ENCODE measurements at places on chromosomes 2 and 18.

DNA sequence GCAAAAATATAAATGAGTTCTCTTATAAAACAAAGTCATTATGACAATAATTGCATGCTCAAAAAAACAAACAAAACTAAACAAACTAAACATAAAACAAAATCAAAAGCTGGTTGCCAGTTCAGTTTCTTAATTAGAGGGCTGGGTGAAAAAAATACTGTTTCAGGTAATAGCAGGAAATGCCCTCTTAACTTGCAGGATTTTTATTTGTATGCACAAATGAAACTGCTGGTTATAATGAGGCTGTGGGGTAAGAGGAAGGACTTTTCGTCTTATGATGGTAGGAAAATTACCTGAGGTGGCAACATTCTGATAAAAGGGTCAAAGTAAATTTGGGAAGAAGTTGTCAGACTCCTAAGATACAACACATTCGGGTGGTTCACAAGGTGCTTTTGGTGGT lies 21.5 kb upstream of the CDKL4 start:
- no peak for DNase-seq

- no peak for DNase-seq
Observed at GRCh38 chr2:38218591-38218991, 142.6 kb upstream of the CYP1B1 start.

DNA sequence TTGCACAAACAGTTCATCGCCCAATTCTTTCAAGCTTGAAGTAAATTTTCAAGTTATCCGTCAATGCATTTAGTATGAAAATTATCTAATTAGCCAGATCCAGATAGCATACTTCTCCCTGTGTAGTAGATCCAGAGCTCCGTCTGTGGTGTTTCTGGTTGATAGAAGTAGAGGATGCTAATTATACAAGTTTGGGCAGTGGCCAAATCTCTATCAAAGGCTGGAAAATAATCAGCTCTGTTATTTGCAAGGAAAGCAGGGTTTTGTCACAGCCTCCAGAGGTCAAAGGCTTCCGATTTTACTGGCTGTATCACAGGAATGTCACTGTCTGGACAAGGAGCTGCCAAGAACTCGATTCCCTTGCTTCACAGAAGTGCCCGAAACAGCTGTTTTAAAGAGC lies 28.6 kb downstream of the LRRC30 start:
- DNase-seq, result no peak

DNA sequence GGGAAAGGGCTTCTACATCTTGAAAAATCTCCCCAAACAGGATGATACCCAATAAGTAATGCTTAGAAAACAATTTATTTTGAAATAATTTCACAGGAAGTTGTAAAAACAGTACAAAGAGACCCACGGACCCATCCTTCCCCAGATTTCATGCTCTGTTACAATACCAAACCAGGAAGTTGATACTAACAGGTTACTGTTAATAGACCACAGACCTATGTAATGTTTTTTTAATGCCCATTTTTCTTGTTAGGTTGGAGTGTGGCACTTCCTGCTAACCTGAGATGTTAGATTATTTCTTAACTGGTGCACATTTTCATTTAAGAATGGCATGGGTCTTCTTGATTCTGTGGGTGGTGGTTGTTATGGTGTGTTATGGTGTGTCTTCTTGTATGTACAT lies 21.4 kb upstream of the MGAT5 start:
- DNase-seq, result no peak

DNA sequence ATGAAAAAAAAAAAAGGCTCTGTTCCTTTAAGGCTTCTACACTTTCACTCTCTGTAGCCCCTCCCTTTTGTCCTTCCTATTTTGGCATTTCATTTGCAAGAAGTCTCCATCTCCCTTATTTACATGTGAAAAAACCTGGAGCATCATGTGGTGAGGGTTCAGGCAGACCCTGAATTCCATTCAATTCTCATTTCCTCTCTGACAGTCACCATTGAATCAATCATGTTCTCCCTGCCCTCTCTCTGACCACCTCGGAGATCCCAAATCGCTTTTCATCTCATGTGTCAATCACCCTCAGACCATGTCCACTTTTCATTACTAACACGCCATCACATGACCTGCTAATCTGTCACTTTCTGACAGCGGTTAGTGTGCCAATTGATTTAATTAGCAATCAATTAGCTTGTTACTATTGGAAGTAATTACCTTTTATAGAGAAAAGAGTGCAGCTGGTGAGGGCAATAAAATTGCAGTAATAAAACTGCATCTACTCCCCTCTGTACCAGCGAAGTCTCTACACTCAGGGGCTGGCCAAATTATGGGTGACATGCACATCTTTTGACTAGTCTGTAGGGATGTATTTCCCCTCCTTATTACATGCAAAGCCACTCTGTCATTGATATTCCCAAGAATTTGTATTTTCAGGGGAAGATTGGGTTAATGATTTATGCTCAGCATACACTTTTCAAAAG lies 317.4 kb downstream of the EN1 start:
- no peak for DNase-seq

DNA sequence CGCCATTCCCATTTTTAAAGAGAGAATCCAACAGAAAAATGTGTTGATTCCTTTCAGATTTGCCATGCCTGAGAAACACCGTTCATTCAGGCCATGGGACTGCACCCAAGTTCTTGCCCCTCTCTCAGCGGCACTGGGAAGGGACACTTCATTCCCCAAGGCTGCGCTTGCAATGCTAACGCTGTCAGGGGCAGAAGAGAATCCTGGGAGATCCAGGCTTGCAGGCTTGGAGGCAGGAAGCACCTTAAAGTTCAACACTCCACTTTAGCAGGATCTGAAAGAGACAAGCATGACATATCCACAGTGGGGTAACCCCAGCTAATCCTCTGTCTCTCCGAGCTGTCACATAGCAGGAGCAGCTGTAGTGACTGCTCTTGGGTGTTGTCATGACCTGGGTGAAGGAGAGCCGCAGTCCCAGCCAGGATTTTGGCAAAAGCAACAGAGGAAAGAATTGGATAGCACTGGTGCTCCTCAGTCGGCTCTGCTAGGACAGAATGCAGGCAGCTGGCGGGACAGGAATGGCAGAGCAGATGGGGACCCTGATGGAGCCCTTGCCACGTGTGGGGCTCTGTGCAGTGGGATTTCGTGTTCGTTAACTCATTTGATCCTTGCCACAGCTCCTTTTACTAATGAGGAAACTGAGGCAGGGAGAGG lies 22.0 kb upstream of the ODC1 start:
- no peak for DNase-seq

GRCh38 chr2:182901748-182902147 lies 35.3 kb upstream of the FRZB start:
- DNase-seq, result no peak

DNA sequence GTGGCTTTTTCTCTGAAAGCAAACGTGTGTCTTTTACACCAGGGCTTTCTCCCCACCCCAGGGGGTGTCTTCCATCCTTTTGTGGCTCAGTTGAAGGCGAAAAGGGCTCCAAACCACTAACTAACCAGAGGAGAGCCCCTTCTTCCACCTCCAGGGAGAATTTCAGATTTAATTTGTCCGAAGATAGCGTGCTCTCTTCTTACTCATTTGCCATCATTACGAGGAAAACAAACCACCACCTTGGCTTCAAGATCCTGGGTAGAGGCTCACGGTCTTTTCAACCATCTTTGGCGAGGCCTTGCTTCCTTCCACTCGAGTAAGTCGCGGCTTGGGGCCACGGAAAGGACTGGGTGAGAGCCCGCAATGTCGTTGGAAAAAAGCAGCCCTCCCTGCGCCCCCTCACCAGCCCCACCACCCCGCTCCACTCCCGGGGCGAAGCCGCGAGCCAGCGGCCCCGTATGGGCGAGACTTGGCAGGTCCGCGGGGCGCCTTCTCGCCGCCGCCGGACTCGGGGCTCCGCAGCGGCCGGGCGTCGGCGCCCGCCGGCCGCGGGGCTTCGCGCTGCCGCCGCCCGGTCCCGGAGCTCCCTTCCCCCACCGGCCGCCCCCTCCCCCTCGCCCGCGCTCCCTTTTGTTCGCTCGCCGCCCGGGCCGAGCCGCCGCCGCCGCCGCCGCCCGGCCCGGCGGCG lies 1.7 kb upstream of the ZNF532 start:
- DNase-seq, result no peak

DNA sequence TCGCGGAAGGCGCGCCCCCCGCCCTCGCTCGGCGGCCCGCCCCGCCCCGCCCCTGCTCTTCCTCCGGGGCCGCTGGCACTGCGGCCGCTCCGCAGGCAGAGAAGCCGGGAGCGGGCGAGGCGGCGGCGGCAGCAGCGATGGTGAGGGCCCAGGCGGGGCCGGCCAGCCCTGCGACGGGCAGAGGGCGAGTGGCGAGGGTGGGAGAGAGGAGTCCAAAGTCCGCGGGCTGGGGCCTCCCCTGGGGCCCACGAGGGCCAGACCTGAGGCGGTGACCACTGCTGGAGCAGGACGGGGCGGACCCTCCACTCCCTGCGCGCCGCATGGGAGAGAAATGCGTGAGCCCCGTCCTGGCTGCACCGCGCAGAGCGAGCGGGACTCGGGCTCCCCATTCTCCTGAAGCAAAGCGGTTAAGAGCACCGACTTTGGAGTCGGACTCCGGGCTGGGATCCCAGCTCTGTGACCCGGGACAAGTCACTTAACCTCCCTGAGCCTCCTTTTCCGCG lies at the start of gene VAMP5:
Gene VAMP5, plus strand, starts transcription at position 78 of the 503 bp plus-strand sequence. Its CDS starts 60 bp downstream, at position 138.
- DNase-seq, result no peak

DNA sequence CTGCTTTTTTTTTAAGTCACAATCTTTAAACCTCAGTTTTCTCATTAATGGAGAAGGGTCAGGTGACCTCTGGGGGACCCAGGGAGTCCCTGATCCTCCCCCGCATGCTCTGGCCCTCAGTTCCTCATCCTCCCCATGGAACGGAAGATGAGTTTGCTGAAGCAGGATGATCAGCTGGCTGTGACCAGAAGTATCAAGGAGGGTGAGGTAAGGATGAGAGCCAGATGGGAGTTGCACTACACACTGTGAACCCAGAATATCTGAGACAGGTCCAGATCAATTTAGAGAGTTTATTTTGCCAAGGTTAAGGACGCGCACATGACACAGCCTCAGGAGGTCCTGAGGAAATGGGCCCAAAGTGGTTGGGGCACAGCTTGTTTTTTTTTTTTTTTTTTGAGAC lies 3.8 kb downstream of the CATIP start:
- DNase-seq, result no peak

GRCh38 chr2:105723431-105723830 lies 21.3 kb upstream of the NCK2 start:
- no peak for DNase-seq

GRCh38 chr2:10185046-10185445 lies 62.5 kb downstream of the RRM2 start:
- DNase-seq, result no peak

DNA sequence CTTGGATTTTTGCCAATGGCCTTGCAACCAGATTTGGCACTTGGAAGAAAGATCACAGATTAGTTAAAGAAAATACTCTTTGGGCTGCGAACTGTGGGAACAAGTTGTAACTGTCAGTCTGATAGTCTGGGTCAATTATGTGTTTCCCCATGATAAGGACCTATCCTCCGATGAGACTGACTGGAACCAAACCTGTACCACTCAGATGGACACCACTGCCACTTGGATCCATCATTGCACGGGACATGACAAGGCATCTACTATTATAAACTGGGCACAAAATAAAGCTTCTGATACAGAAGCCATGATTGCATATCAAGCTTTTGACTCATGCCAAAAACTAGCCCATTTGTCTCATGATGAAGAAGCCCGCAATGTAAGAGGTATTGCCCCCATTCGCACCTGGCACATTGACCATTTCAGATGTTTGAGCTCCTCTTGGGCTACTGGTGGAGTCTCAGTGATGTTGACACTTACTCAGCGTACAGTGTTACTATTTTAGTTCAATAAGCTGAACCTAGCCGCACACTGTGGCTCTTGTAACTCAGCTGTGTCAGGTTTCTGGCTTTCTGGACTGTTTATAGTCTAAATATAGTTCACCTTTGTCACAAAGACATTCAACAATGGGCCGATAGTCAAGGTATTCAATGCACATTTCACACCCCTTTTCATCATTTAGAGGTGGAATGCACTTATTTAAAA lies 179.8 kb upstream of the RBBP8 start:
- DNase-seq, result no peak

GRCh38 chr2:178924817-178925216 lies 117.6 kb upstream of the TTN start:
- DNase-seq, result no peak

- DNase-seq, result no peak
Observed at GRCh38 chr2:20423847-20424246, 23.0 kb upstream of the RHOB start.

GRCh38 chr2:72539071-72539552 lies 286.7 kb downstream of the EXOC6B start:
- no peak for DNase-seq

DNA sequence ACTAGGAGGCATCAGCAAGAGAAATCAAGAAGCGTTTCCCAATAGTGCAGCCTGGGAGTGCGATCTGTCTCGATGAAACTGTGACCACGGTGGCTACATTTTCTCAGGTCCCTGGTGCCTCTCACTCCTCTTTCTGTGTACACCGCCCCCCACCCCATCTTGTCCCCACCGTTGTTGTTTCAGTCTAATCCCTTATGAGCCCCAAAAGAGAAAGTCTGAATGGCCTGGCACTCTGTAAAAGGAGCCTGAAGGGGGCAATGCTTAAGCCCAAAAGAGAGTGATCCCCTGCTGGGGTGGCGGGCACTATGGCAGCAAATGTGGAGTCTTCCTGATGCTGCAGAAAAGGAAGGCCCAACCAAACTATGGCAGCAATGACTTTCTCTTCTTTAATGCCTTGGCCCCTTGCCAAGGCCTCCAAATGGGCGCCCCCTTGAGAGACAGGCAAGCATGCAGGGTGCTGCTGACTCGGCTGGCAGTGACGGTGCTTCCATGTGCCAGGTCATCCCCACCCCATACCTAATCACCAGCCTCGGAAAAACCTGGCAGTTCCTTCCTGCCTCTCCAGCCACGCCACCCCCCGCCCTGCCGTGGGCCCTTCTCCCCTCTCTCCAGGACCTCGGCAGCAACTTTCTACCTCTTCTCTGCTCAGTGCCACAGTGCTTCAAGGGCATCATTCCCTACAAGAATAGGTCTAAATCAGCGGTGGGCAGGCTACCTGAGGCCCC lies 123.0 kb downstream of the CYP26B1 start:
- DNase-seq, result no peak

DNA sequence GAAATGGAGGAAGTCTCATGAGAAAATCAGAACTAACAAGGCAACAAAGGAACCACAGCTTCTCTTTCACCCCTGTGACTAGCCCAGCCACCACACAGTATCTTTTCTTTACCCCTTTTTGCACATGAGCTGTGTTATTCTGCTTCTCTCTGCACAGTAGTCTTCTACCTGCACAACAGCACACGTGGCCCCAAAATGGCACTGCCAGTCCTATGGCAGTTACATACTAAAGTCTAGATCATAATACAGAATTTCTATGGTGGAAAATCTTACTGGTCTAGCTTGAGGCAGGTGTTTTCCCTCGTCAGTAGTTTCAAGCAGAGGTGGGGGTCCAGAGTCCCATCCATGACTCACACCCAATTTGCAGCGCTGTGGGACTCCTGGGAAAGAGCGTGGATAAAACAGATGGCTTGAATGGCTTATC lies 177.7 kb downstream of the DIS3L2 start:
- DNase-seq, result no peak

DNA sequence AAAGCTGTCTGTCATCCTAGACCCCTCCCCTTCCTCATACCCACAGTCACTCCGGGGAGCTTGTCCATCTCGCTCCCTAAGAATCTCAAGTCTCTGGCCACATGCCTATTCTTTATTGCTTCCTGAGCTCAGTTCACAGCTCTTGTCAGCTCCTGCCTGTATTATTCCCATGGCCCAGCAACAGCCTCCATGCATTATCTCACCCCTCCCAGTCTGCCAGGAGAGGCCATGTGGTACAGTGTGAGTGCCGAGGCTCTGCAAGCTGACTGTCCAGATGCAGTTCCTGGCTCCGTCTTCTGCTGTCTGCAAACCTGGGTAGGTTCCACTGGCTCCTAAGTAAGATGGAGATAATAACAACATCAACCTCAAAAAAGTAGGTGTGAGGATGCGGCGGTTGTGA lies 79.7 kb downstream of the MRPS9 start:
- no peak for DNase-seq

Data from esophagus squamous epithelium (tissue), 5 donors.